ENCODE measurements at places on chromosomes 6 and 20. TPM values are rescaled to one million over a fixed set of nuclear protein-coding genes. Genes with fewer than 3 reads are reported as not detected.

COL11A2 gene
- 1.3 TPM for total RNA-seq

SPATA25 gene
- total RNA-seq, result 0.74 TPM

RAB23 gene
- 1.2 TPM for total RNA-seq

HLA-DQA1 gene
- 3.9 TPM for total RNA-seq

MYB gene
- total RNA-seq, result 50.9 TPM

Data from activated CD8-positive, alpha-beta T cell treated with anti-CD3 and anti-CD28 coated beads for 36 hours (primary cell).